NCI-H1048 (cell line): ENCODE measurements at places on chromosomes 11 and 22.

DNA sequence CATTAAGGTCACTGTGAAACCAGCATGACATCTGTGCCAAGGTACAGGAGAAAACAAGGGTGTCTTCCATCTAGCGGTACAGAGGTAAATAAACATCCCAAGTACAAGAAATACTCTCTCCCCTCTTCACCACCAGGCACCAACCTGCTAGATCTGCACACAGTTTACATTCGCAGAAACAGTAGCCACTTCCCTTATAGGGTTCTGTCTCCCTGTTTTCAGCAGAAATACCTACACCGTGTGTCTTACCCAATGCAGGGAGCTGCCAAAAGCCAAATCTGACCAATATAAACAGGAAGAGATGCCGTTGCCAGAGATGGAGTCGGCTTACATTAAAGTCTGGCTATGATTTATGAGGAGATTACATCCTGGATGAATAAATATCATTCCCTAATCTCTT lies 1.2 kb downstream of the SCN4B start:
- no peak for DNase-seq

GRCh38 chr11:2742201-2742600 lies 42.4 kb upstream of the KCNQ1OT1 start:
- DNase-seq = no peak

DNA sequence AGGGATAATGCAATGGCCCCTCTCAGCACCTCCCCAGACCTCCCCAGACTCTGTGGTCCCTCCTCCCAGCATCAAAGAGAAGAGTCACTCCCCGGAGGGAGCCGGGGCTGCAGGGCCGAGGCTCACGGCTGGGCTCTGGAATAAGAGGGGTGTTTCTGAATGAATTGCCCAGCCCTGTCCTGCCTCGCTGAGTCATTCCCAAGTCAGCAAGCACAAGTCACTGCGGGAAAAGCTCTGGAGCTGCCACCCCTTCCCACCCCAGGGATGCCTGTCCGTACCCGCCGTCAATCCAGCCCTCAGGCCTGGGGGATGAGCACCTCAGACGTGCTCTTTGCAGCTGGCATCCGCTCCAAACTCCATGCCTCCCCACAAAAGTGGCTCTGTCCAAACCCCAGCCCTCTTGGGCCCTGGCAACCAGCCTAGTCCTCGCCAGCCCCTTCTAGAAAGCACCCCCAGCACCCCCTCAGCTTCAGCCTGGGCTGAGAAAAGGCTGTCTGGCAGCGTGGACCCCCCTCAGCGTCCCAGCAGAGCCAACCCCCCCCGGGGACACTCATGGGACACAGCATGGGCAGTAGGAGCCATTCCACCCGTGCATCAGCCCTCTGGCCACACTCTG lies 22.7 kb downstream of the CELSR1 start:
- no peak for DNase-seq

DNA sequence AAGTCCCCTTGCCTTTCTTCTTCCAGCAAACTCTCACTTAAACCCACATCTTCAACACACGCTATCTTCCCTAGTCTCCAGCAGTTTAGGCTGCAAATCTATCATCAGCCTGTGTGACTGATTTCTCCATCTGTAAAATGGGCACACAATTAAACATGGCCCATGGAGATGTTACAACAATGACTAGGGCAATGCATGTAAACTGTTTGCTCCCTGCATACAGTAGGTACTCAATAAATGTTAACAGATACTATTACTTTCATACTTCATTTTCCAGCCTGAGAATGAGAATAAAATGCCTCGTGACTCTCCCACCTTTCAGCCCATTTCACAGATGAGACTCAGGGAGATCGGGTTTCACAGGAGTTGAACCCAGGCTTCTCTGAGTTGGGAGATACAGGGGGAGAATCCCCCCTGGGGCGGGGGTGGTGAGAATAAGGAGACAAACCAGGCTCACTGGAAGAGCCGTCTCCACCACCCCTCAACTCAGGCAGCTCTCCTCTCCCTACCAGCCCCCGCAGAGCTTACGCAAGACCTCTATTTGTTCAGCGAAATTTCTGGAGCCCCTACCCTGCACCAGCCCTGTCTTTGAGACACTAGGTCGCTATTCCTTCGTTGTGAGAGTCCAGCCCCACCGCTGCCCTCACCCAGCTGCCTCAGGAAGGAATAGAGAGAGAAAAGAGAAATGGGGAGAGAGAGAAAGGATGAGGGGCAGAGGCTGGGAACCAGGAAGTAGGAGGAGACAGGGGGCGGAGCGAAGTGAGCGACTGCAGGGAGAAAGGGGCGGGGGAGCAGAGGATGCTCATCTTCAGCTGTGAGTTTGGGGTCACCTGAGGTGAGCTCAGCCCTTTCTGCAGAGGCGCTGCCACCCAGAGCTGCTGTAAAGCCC lies 42.1 kb upstream of the KLHL35 start:
- no peak for DNase-seq

GRCh38 chr11:131356206-131356605 lies 14.2 kb upstream of the NTM start:
- no peak for DNase-seq

- no peak for DNase-seq
Observed at GRCh38 chr11:47271961-47272661, 2.2 kb downstream of the MADD start.

GRCh38 chr11:64119700-64120099 lies 46.2 kb downstream of the MACROD1 start:
- no peak for DNase-seq

DNA sequence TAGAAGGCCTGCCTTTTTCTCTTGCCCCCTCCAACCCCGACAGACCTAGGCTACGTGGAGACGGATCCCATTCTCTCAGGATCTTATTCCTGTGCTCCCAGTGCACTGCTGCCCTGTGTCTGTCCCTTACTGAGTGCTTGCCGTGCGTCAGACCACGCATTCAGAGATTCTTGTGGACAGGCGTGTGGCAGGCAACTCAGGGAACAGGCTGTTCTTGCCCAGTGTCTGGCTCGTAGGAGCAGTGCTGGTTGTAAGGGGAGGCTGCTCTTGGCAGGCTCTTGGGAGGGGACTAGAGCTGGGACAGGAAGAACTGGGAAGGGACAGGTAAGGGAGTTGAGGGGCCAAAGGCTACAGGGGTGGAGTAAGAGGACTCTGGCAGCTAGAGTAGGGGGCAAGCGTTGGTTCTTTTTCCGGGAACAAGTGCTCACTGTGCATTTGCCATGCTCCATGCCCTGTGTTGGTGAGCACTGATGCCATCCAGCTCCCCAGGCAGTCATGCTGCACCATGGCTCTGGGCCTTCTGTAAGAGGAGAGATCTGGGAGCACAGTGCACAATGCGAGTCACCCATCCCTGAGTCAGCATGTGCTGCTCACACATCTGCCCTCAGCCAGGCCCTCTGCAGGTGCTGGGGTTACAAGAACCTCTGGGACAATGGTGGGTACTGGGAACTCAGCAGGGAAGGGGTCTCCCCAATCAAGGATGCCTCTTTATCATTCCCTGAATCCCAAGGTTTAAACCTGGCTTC lies 119.1 kb downstream of the TBC1D22A start:
- no peak for DNase-seq
